BE2C (cell line): ENCODE measurements at places on chromosomes 16 and 17.

DNA sequence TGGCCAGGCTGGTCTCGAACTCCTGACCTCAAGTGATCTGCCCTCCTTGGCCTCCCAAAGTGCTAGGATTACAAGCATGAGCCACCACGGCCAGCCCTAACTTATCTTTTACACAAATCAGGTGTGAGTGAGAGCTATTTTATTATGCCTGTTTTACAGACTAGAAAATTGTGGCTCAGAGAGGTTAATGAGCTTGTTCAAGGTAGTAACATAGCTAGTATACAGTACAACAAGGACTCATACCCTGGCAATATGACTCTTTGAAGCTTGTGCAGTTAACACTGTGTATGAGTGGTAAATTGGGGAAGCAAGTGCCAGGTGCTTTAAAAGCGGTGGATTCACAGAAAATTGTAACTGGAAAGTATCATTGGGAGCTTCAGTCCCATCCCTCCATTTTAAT lies 49.0 kb downstream of the YPEL2 start:
- DNase-seq: no peak

GRCh38 chr17:35607239-35607847 lies 20.2 kb downstream of the AP2B1 start:
- no peak for DNase-seq

DNA sequence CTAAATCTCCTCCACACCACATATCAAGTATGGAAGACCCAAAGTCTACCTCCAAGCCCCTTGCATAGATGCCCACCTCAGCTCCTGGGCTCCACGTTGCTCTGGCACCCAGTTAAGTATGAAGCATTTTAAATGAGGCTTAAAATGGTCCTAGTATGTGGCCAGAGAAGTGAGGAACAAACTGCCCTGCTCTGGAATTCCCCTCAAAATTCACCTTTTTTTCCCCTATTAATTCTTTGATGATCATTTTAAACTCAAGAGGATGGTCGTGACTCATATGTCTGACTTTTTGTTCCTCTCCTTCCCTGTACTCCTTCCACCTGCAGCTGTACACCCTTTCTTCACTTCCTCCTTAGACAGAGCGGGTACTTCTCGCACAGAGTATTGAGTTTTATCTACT lies 234.5 kb upstream of the MYOCD start:
- DNase-seq: no peak

DNA sequence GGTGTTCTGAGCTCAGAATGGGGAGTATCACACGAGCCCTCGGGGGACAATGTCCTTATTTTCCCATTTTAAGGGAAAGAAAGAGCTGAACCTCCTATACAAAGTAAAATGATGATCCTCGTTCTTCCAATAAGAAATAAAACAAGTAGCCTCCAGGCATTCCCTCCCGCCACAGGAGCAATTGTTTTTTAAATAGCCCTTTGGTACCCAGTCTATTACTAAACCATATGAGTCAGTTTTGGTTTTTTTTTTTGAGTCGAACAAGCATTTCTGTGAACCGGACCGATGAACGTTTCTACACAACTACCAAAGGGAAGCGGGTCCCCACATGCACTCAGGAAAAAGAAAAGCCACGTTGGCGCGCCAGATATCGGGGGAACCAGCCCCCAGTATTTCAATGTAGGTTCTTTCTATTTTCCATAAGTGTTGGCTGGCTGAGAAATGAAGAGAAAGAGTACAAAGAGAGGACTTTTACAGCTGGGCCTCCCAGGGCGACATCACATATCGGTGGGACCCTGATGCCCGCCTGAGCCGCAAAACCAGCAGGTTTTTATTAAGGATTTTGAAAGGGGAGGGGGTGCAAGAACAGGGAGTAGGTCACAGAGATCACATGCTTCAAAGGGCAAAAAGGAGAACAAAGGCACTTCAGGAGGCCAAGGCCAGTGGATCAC lies 3.8 kb upstream of the DCXR start:
- no peak for DNase-seq

GRCh38 chr17:72631949-72632684 lies 460.4 kb downstream of the SLC39A11 start:
- peak; percentile 69 for DNase-seq

DNA sequence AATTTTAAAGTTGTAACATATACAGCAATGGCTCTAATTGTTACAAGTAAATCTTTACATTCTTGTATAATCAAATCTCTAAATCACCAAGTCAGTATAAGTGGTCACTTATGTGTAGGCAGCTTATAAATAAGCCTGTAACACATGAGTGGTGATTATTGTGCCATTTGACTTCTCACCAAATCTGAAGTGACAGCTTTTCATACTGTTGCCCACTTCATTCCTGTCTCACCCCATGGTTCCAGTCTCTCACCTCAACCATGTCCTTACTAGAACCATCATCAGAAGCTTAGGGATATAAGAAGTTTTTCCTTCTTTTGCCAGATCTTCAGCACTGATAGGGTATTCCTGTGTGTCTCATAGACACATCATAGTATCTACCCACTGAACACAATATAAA lies 23.5 kb downstream of the TNRC6A start:
- DNase-seq: no peak

GRCh38 chr16:31507929-31508705 lies at the start of gene RUSF1:
TSS of gene RUSF1 (minus strand) at chr16:31508391. CDS start at chr16:31508373, 18 bp downstream.
- DNase-seq: peak; percentile 91

DNA sequence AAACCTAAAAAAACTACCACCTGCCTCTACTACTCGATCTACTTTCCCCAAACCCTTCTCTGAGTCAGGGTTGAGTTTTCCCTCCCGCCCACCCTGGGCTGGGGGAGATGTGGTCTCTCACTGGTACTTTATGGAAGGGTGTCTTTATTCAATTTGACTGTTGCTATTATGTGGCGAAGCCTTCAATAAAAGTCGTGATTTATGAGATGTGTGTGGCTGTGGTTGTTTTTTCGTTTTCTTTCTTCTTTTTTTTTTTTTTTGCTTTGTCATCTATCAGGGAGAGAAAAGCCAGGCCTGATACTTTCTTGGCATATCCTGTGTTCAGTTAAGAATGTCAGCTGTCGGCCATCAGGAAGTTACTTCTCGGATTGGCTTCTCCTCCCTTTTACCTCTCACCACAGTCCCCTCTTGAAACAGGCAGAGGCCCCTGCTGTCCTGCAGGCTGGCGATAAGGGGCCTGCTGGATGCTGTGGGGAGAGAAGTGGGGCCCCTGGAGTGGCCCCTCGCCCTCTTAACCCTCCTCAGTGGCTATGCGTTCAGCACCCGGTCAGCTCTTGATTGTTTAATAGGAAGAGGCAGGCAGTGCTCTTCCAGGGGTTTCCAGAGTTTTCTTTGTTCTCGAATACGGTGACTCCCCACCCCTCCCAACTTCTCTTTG lies 123.0 kb downstream of the MSI2 start:
- peak; percentile 47 for DNase-seq

DNA sequence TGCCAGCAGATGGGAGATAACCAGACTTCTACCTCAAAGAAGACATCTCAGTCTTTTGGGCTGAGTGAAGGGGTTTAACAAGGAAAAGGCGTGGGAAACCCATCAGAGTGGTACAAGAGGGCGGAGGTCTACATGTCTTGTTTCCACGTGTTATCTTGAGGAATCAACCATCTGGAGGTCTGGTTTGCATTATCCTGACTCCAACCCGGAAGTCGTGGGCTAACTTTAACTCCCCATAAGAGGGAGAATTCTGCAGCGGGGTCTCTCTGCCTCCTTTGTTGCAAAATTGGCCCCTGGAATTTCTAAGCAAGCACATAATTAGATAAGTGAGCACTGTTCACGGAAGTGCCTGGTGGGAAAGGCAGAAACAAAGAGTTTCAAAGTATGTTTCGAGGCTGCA lies 398.7 kb upstream of the C16orf82 start:
- DNase-seq: no peak

- DNase-seq: no peak
Observed at GRCh38 chr16:14098081-14098480, 27.0 kb downstream of the MRTFB start.

GRCh38 chr17:60506312-60506711 lies 19.7 kb downstream of the APPBP2 start:
- no peak for DNase-seq

- DNase-seq: no peak
Observed at GRCh38 chr17:10624969-10625368, 32.1 kb downstream of the MYH3 start.

- no peak for DNase-seq
Observed at GRCh38 chr17:82875407-82875856, 35.6 kb upstream of the ZNF750 start.

- no peak for DNase-seq
Observed at GRCh38 chr17:5049314-5049841, 14.2 kb upstream of the SLC52A1 start.

GRCh38 chr17:42078396-42079043 lies 19.8 kb downstream of the ZNF385C start:
- DNase-seq: no peak

DNA sequence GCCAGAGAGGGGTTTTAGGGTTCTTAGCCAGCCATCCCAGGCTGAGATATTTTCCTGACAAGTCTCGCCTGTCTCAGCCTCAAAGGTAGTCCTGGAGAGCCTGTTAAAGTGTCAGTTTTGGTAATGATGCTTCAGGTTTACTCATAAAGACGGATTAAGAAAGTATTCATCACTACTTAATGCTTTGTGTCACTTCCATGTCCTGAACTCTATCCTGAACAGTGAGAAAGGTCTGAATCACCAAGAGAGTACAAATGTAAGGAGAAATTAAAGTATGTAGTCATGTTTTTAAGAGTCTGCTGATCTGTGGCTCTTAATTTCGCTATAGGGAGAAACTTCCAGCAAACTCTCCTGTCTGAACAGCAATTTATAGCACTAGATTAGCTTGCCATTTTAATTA lies 14.0 kb downstream of the RPGRIP1L start:
- DNase-seq: no peak

- DNase-seq: no peak
Observed at GRCh38 chr17:73013301-73013700, 79.2 kb downstream of the SLC39A11 start.

- DNase-seq: no peak
Observed at GRCh38 chr16:54934481-54935265, 4.0 kb downstream of the IRX5 start.

DNA sequence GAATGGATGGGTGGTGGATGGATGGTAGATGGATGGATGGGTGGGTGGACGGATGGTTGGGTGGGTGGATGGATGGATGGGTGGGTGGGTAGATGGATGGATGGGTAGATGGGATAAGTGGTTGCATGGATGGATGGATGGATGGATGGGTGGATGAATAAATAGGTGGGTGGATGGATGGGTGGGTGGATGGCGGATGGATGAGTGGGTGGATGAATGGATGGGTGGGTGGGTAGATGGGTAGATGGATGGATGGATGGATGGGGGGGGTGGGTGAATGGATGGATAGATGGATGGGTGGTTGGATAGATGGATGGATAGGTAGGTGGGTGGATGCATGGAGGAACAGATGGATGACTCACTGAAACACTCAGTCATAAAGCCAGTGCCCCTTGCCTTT lies 51.0 kb upstream of the FASN start:
- no peak for DNase-seq

DNA sequence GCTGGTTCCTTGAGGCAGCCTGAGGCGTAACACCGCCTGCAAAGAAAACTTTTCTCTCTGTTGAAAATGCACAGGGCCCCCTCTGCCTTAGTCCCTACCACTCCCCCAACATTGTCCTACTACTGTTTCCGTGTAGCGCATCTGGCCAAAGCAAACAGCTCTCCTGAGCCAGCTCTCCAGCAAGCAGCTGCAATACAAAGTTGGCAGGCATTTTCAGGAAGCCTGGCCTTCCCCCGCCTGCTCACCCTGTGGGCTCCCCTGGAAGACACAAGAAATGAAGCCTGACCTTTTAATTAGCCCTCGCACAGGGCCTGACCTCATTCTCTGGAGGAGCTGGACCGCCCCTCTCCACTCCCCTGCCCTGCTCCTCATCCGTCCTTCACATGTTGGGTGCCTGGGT lies 66.7 kb downstream of the SOX9 start:
- no peak for DNase-seq
